Left ventricle myocardium superior (tissue), 1 donor: ENCODE measurements at places on chromosomes 1 and 21. TPM values are rescaled to one million over a fixed set of nuclear protein-coding genes. Genes with fewer than 3 reads are reported as not detected.

UBE2U gene
- total RNA-seq: 1.2 TPM

PSMA5 gene
- 50.8 TPM for total RNA-seq

LCA5L gene
- total RNA-seq: 0.40 TPM

IGSF5 gene
- total RNA-seq: 4.1 TPM

CDA gene
- total RNA-seq: 2.9 TPM

SZRD1 gene
- total RNA-seq: 109 TPM

ITLN2 gene
- not detected for total RNA-seq

CD1E gene
- 0.50 TPM for total RNA-seq

COL11A1 gene
- 0.42 TPM for total RNA-seq

SERPINC1 gene
- 0.25 TPM for total RNA-seq

SPTA1 gene
- total RNA-seq: not detected

CLCA2 gene
- not detected for total RNA-seq

CFAP74 gene
- total RNA-seq: not detected

SH2D2A gene
- 1.0 TPM for total RNA-seq

ALPL gene
- 13.1 TPM for total RNA-seq

GJA4 gene
- 19.1 TPM for total RNA-seq

FLG gene
- total RNA-seq: not detected

CA14 gene
- 22.8 TPM for total RNA-seq

LCE2C gene
- total RNA-seq: not detected

OVAAL gene
- 1.5 TPM for total RNA-seq

SYPL2 gene
- 30.4 TPM for total RNA-seq

TMEM240 gene
- total RNA-seq: 8.9 TPM

ZMYND12 gene
- total RNA-seq: 0.84 TPM

LCE3C gene
- total RNA-seq: not detected

LRRC8D gene
- total RNA-seq: 6.8 TPM

SAMSN1 gene
- total RNA-seq: 1.7 TPM

SAMD11 gene
- 2.1 TPM for total RNA-seq

HTR6 gene
- not detected for total RNA-seq

CASQ2 gene
- 879 TPM for total RNA-seq

CENPF gene
- 0.47 TPM for total RNA-seq

TNFRSF18 gene
- total RNA-seq: 0.32 TPM

SLC6A17 gene
- total RNA-seq: not detected

BACE2 gene
- 12.7 TPM for total RNA-seq

TMIGD3 gene
- 0.64 TPM for total RNA-seq

PLA2G4A gene
- total RNA-seq: 1.4 TPM

OR2T33 gene
- not detected for total RNA-seq

PAQR6 gene
- total RNA-seq: 0.32 TPM

FBLIM1 gene
- 100 TPM for total RNA-seq

TRMT1L gene
- total RNA-seq: 25.2 TPM

IL22RA1 gene
- total RNA-seq: 0.22 TPM

HRNR gene
- not detected for total RNA-seq

C1orf53 gene
- 4.9 TPM for total RNA-seq

SLC1A7 gene
- total RNA-seq: 0.32 TPM

TATDN3 gene
- 21.3 TPM for total RNA-seq

LIPI gene
- total RNA-seq: not detected

FCRL6 gene
- total RNA-seq: 0.82 TPM

KRTAP13-2 gene
- not detected for total RNA-seq

OR10J1 gene
- total RNA-seq: not detected

CRP gene
- total RNA-seq: not detected
